T-cell (primary cell): ENCODE measurements at places on chromosomes 3 and 15.

DNA sequence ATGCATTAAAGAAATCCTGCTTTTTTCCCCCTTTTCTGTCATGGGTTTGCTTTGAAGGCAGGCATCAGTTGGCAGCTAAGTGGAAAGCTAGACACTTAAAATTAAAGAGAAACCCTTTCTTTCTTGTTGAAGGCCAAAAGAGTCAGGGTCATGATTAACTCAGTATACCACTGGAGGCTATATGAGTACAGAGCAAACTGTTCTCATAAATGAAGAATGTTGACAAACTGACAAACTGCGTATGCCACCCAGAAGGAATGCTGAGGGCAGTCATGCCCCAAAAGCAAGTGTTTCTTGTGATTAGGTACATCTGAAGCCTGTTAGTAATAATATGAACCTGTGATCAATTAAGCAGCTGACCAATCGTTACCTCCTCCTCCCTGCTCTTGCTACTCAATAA, 43.6 kb upstream of the COL6A6 start:
- DNase-seq = no peak

- DNase-seq = no peak
Measured at GRCh38 chr15:56492236-56492635, 27.3 kb upstream of the MNS1 start.

DNA sequence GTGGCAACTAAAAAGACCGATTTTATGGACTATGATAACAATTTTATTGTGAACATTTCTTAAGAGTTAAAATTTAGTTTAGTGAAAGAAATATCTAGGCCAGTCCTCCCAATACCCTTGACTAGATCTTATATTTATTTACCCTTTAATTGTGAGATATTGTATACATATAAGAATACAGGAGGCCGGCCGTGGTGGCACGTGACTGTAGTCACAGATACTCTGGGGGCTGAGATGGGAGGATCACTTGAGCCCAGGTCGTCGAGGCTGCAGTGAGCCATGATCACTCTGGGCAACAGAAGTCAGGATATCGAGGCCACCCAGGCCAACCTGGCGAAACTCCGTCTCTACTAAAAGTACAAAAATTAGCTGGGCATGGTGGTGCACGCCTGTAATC, 756 bp upstream of the RMDN3 start:
- no peak for DNase-seq

DNA sequence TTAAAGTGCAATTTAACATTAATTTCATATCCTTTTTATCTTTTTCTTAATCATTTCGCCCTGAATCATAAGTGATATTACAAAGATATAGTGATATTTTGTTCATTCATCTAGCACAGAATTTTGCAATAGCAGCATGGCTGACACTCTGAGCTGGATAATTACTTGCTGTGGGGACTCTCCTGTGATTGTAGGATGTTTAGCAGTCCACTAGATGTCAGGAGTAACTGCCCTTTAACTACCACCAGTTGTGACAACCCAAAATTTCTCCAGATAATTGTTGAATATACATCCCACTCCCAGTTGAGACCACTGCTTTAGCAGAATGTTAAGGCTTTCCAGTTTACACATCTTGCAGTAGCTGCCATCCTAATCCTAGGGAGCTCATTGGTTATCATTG, 196.8 kb upstream of the MBNL1 start:
- peak; percentile 1 for DNase-seq

DNA sequence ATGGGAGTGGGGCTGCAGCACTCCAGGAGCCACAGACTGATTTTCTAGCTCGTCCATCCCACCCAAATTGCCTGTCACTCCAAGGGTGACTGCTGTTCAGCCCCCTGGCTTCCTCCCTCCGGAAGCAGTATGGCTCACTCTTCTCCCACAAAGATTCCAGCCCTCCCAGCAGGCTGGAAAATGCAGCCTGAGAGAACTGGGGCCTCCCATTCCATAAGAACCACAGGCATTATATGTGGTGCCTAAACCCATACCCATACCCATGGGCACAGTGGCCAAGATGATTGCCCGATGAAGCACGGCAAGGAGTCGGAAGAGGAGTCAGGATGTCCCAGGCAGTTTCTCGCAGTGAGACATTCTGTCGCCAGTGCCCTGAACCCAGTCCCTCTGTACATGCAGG, 6.0 kb upstream of the VILL start:
- DNase-seq = no peak

DNA sequence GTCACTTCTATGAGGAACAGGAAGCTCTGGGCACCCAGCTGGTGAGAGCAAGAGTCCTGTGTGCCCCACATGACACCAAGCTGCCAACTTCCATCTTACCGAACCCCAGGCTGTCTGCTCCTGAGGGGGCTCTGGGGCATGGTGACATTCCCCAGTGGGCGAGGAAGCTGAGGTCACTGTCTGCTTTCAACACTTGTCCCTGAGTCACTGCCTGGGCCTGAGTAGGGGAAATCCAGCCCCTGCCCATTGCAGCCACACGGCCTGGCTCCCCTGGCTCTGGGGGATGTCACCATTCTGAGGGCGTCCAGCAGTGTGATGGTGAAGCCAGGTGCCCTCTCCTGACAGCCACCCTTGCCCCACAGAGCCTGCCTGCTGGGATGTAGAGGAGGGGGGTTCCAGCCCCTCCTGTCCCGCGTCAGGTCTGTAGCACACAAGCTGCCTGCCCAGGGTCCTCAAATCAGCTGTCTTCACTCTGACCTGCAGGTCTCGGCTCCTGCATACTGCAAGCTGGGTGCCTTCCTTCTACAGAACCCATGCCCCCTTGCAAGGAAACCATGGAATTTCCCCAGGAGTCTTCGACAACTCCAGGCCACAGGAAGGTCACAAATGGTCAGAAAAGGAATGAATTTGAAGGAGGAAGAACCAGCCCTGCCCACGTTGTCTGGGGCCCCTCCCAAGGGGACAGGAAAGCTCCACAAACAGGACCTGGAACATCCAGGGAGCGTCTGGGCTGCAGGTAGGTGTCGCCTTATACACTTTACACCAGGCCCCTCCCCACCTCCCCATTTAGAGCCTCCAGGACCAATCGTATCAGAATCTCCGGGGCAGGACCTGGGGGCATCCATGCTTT, 69.9 kb upstream of the GATM start:
- DNase-seq = no peak

GRCh38 chr3:148878095-148878494, 13.0 kb downstream of the CPA3 start:
- no peak for DNase-seq

GRCh38 chr3:12613250-12613649, 50.7 kb downstream of the RAF1 start:
- DNase-seq = peak; percentile 16

DNA sequence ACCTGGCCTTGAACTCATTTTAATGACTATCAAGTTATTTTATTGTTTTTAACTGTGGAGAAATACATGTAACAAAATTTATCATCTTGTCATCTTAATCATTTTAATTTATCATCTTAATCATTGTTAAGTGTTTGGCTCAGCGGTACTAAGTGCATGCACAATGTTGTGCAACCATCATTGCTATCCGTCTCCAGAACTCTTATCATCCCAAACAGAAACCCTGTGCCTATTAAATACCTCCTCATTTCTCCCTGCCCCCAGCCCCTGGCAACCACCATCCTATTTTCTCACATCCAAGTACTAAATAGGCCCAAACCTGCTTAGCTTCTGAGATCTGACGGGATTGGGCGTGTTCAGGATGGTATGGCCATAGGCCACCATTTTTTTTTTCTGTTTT, 51.5 kb upstream of the UBP1 start:
- no peak for DNase-seq

DNA sequence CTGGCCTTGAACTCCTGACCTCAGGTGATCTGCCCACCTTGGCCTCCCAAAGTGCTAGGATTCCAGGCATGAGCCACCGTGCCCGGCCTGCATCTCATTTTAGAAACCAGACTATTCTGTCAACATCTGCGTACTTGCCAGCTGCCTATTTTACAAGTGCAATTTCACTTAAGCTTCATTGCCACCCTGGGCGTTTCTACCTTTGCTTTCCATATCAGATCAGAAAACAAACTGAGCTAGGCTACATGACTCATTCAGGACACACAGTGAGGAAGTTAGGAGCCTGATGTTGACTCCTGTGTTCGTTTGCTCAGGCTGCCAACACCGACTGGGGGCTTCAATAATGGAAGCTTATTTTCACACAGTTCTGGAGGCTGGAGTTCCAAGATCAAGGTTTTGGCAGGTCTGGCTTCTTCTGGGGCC, 42.3 kb upstream of the KLHL25 start:
- no peak for DNase-seq

DNA sequence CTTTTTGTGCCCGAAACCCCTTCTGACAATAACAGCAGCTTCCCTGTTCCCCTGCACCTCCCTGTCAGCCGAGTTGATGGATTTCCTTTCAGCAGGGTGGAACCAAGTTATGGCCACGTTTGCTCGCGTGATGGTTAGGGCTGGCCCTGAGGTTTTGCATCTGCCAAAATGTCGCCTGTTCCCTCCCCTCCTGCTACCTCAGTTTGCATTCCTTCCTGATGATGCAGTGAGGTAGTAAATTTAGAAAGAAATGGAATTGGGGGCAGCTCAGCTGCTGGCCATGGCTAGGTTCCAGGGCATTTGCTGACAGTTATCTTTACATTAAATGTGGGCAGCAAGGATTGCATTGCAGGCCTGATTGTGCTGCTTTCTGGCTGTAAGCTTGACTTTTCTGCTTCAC, 13.2 kb downstream of the LIMD1 start:
- no peak for DNase-seq

- no peak for DNase-seq
Measured at GRCh38 chr3:113136071-113136470, 75.3 kb upstream of the BOC start.

DNA sequence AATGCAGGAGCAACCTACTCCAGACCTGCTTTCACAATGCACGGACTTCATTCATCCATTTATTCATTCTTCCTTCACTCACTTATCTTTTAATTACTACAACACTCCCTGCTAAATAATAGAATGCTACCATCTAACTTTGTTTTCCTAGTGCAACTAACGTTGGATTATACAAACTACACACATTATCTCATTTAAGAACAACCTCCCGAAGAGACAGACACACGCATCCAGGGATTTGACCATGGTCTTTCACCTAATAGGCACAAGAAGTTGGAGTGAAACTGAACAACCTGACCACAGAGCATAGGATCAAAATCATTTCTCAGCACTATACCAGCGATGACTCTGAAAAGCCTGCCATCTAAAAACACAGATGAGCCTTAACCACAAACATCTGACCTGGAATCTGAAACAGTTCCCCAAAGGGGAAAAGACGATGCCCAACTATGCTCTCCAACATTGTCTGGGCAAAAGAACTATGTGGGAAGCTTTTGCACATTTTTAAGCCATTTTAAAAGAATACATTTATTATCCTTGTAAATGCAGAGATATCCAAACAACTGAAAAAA, 21.0 kb downstream of the ZNF385D start:
- no peak for DNase-seq

DNA sequence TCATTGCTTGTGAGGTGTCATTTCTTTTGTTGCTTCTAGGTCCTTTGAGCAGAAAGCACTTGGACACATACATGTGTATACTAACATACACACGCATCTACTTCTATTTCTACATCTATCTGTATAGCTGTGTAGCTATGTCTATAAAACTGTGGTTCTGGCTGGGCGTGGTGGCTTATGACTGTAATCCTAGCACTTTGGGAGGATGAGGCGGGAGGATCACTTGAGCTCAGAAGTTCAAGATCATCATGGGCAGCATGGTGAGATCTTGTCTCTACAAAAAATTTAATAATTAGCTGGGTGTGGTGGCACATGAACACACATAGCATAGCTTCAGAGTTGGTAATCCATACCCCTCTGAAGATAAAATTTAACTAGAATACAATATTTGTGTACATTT, 65.0 kb upstream of the MAGI1 start:
- DNase-seq = no peak

- DNase-seq = no peak
Measured at GRCh38 chr15:41019174-41019573, 65.9 kb downstream of the CHAC1 start.

DNA sequence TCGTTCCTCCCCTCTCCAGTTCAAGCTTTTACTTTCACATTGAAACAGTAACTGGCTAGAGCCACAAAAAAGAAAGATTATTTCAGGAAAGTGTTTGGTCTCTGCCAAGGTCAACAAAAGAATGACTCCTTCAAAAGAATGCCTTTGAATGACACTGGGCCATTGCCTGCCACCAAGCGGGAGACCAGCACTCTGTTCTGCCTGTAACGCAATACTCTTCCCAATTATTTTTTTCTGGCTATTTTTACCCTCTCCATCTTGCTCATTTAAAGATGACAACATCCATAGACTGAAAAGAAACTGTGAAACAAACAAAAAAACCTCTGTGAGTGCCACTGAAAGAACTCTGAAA, 37.3 kb downstream of the EHHADH start:
- no peak for DNase-seq

- DNase-seq = no peak
Measured at GRCh38 chr15:40847223-40847961, 3.5 kb downstream of the SPINT1 start.

GRCh38 chr3:18778598-18778997, 353.5 kb upstream of the SATB1 start:
- no peak for DNase-seq

- no peak for DNase-seq
Measured at GRCh38 chr3:133717424-133717823, 28.8 kb upstream of the TF start.

DNA sequence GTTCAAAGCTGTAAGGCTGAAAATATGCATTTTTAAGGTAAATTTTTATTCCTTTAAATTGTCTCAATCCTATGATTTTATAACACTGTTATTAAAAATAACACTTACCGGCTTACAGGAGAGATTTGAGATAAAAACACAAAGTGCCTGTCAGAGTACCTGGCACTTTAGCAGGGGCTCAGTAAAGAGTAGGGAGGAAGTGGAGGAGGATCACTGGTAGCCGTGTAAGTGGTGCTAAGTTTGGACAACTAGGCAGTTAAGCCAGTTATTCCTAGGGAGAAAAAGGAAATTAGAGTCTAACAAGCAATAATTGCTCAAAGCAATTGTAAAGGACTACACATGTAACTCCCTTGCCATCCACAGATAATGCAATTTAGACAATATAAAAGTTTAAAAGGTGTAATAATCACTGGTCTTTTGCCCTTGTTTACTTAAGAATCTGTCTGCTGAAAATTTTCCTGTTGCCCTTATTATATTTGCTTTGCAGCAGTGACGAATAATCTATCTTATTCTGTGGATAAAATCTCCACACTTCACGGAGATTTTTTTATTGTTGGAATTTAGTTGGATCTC, 204.8 kb downstream of the CDIN1 start:
- DNase-seq = no peak

GRCh38 chr3:27939521-27939920, 217.4 kb upstream of the EOMES start:
- no peak for DNase-seq

GRCh38 chr3:150920236-150920635, 15.0 kb upstream of the MINDY4B start:
- no peak for DNase-seq

GRCh38 chr15:42605796-42606195, 30.4 kb downstream of the STARD9 start:
- no peak for DNase-seq

GRCh38 chr3:123799544-123800361, 84.4 kb downstream of the MYLK start:
- no peak for DNase-seq

- DNase-seq = no peak
Measured at GRCh38 chr3:45277636-45278035, 51.5 kb upstream of the TMEM158 start.

- DNase-seq = no peak
Measured at GRCh38 chr3:127211118-127212060, 18.5 kb downstream of the PRR23E start.
